Activated T-helper 1 cell treated with Interleukin-2 at 50 U/mL for 16 hours (primary cell): ENCODE measurements at places on chromosomes 11 and 22.

GRCh38 chr22:47927648-47928210, 1165.3 kb downstream of the TBC1D22A start:
- DNase-seq = no peak

- peak; percentile 65 for DNase-seq
These were observed 8.0 kb downstream of the MYH9 start for GRCh38 chr22:36379593-36380361.

GRCh38 chr22:46609724-46610201, 10.4 kb upstream of the GRAMD4 start:
- DNase-seq = no peak

- no peak for DNase-seq
These were observed 92.8 kb downstream of the USP35 start for GRCh38 chr11:78281511-78281910.

GRCh38 chr11:16097543-16097942, 258.8 kb downstream of the SOX6 start:
- DNase-seq = no peak

DNA sequence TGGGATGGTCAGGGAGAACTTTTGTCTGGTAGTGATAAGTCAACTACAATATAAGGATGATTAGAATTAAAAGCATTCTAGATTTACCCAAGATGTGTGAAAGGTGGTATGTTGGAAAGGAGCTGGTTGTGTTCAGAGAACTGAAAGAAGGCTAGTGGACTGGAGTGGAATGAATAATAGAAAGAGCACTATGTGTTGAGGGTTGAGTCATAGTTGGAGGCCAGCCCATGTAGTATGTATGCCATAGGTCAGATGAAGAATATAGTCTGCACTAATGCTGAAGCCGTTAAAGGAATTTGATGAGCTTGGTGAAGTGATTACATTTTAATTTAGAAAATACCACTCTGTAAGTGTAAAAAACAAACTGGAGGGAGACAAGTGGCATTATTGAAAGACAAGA, 514.1 kb downstream of the CNTN5 start:
- no peak for DNase-seq

- no peak for DNase-seq
These were observed 25.1 kb upstream of the ALDH3B2 start for GRCh38 chr11:67699521-67699920.

- DNase-seq = no peak
These were observed 366.7 kb downstream of the BUD13 start for GRCh38 chr11:116406042-116406441.

DNA sequence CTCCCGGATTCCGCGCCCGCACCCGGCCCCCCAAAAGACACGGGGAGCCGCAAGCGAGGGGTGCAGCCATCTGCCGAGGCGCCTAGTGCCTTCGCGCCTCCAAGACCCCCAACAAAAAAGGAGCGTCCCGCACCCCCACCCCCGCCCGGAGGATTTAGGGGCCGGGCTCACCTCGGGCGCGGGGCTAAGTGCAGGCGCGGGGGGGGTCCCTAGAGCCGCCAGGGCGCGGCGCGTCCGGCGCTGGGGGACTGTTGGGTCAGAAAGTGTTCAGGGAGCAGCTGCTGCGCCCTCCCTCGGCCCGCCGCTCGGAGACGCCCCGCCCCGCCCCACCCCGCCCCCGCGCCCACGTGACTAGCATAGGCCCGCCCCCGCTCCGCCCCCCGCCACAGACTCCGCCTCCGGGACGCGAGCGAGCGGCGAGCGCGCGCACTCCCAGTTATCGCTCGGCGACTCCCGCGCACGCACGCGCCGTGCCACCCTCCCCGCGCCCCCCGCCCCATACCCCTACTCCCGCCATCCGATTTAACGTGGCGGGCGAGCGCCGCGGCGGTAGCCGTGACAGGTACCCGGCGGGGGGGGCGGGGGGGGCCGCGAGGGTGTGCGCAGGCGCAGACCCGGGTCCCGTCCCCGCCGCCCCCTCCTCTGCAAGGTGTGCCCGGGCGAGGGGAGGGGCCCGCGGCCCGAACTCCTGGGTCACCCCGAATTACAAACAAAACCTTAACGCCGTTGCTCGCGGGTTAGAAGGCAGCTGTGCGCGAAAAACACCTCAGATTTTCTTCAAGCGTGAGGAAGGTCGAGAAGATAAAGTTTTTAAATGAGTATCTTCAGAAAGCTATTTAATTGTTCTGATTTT, 56.2 kb downstream of the KCNJ4 start:
- peak; percentile 75 for DNase-seq

DNA sequence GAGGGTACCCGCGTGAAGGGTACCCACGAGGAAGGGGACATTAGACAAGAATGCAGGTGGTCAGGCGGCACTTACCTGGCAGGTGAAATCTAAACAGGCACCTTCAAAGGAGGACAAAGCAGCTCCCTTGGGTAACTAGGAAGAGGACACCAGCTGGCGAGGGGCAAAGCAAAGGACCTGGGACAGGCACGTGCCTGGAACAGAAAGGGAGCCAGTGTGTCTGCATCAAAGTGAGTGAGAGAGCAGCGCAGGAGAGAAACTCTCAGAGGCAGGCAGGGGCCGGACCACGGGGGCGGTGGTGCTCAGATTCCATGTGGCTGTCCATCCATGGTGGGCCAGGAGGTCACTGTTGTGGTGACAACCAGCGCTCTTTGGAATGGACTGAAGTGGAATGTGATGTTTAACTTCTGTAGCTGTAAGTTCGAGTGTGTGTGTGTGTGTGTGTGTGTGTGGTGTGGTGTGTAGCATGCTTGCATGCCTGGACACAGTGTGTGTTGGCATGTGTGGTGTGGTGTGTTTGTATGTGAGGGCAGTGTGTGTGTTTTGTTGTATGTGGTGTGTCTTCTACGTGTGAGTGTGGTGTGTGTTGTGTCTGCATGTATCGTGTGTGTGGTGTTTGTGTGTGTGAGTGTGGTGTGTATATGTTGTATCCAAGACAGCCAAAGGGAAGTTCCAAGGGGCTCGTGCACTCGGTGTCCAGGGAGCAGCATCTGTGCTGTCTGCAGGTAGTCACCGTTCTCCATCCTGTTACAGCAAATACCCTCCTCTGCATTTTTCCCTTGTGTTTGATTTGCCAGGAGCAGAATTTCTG, 86.4 kb downstream of the CDKN1C start:
- DNase-seq = no peak

- DNase-seq = no peak
These were observed 64.6 kb downstream of the GDPD4 start for GRCh38 chr11:77236901-77237300.

DNA sequence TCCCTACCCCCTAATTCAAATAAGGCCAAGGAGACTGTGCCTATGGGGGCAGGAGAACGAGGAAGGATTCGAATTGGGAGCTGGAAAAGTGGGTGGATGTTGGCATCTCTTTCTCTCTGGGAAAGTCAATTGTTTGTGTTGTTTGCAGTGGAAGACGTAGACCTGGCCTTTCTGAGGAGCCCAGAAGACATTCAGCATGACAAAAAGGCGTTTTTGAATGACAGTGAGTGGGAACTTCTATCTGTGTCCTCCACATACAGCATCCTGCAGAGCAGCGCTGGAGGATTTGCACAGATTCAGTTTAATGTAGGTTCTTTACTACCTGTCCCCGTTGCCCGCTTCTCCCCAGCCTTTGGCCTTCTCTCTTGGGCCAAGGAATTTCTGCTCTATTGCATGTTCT, 28.2 kb downstream of the HTR3B start:
- DNase-seq = no peak

GRCh38 chr11:86179646-86180064, 64.9 kb upstream of the EED start:
- no peak for DNase-seq
